ENCODE measurements at places on chromosomes 5 and 9. TPM values are rescaled to one million over a fixed set of nuclear protein-coding genes. Genes with fewer than 3 reads are reported as not detected.

DNA sequence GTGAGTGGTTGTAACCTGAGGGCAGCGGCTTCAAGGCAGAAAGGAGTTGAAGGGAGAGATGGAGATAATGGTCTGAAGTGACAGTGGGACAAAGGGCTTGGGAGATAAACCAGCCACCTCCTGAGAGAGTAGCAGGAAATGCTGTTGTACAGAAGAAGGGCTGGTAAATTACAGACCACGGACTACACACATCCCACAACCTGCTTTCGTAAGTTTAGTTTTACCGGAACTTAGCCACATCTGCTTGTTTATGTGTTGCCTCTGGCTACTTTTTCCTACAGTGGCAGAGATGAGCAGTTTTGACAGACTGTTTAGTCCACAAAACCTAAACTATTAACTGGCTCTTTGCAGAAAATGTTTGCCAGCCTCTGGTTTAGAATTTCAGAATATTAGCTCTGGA lies 269.5 kb downstream of the ARHGEF28 start:
- no peaks in the 10 kb centered on the region for H3K27me3 ChIP-seq
- no peaks in the 10 kb centered on the region for H3K36me3 ChIP-seq
- no peak overlapping the region for H3K4me3 ChIP-seq
- H3K4me1 ChIP-seq: no peaks in the 10 kb centered on the region

GRCh38 chr5:177399997-177400868 lies at the start of gene PFN3:
PFN3 (minus strand) TSS chr5:177400661; CDS start chr5:177400576, 85 bp downstream.
- peaks cover 9% of the 10 kb centered on the region for H3K4me1 ChIP-seq
- H3K36me3 ChIP-seq: no peaks in the 10 kb centered on the region
- no peak within 1 kb of the TSS for H3K4me3 ChIP-seq
- DNase-seq: no peak
- H3K27ac ChIP-seq: no peak within 1 kb of the TSS
- peaks cover 9% of the 10 kb centered on the region for H3K27me3 ChIP-seq

- H3K4me3 ChIP-seq: no peak overlapping the region
- H3K27me3 ChIP-seq: no peaks in the 10 kb centered on the region
- no peak overlapping the region for H3K27ac ChIP-seq
- no peaks in the 10 kb centered on the region for H3K36me3 ChIP-seq
- peaks cover 1% of the 10 kb centered on the region for H3K4me1 ChIP-seq
- no peak for DNase-seq
These were observed 18.3 kb downstream of the CCNJL start for GRCh38 chr5:160293901-160294561.

GRCh38 chr9:18905883-18906629 lies 127.0 kb downstream of the SAXO1 start:
- no peak for DNase-seq
- H3K4me1 ChIP-seq: no peaks in the 10 kb centered on the region
- no peak overlapping the region for H3K27ac ChIP-seq

DNA sequence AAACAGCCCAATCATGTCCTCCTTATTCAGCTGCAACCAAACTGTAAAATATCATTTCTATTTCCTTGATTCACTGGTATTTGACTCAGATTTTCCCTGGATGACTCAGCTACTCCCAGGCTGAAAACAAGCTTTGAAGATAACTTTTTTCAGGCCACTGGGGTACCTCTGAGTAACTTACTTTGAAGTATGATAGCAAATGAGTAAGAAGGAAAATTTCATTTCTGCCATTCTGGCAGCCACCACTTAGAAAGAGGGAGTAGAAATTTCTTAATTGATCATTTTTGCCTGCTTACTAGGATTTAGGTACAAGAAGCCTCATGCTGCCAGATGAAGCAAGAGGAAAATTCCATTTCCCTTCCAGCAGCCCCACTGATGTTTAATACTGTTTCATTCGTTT lies 247.4 kb downstream of the PRELID2 start:
- no peak for DNase-seq
- no peak overlapping the region for H3K27ac ChIP-seq
- H3K27me3 ChIP-seq: no peaks in the 10 kb centered on the region
- no peaks in the 10 kb centered on the region for H3K36me3 ChIP-seq
- H3K4me3 ChIP-seq: no peak overlapping the region

- H3K4me3 ChIP-seq: no peak overlapping the region
- no peak overlapping the region for H3K27ac ChIP-seq
- H3K27me3 ChIP-seq: no peaks in the 10 kb centered on the region
These were observed 103.3 kb upstream of the BOD1 start for GRCh38 chr5:173719731-173720082.

GRCh38 chr9:75588808-75589207 lies 301.7 kb upstream of the PCSK5 start:
- no peak overlapping the region for H3K4me3 ChIP-seq
- no peak for DNase-seq
- no peaks in the 10 kb centered on the region for H3K27me3 ChIP-seq
- H3K36me3 ChIP-seq: no peaks in the 10 kb centered on the region
- no peak overlapping the region for H3K27ac ChIP-seq
- H3K4me1 ChIP-seq: no peaks in the 10 kb centered on the region

DNA sequence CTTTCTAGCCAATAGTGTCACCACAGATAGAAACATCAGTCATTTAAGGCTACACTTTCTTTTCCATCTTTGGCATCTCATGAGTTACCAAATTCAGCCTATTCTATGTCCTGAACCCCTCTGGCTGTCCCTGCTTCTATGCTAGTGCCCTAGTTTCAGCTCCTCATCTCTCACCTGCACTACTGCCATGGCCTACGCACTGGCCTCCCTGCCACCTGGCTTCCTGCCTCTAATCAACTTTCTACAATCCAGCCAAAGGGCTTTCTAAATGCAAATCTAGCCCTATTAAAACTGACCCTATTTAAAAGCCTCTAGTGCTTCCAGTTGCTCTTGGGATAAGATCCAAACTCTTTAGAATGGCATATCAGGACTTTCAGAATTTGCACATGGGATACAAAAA lies 482.9 kb downstream of the TMEM38B start:
- no peak for DNase-seq
- H3K4me3 ChIP-seq: no peak overlapping the region
- H3K27me3 ChIP-seq: no peaks in the 10 kb centered on the region
- no peaks in the 10 kb centered on the region for H3K4me1 ChIP-seq
- H3K36me3 ChIP-seq: no peaks in the 10 kb centered on the region
- H3K27ac ChIP-seq: no peak overlapping the region

GRCh38 chr5:169723103-169723831 lies 86.2 kb downstream of the DOCK2 start:
- H3K27ac ChIP-seq: no peak overlapping the region
- no peaks in the 10 kb centered on the region for H3K4me1 ChIP-seq
- no peaks in the 10 kb centered on the region for H3K36me3 ChIP-seq
- no peak for DNase-seq

DNA sequence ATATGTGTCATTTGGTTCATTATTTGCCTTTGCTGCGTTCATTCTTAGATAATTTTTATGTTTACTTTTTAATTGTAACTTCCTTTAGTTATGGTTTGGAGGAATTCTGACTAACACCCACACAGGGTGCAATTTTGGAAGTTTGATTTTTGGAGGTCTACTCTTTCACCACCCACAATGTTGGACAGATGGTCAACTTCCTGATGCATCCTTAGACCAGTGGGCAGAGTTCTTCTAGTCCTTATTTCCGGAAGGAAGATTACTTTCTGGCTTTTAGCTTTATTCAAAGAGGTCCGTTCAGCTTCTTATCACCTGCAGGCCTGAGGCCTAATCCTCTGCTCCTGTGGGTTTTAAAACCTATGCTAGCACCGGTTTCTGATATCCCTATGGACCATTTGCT lies 126.7 kb downstream of the MTX3 start:
- H3K27ac ChIP-seq: no peak overlapping the region
- no peaks in the 10 kb centered on the region for H3K36me3 ChIP-seq
- no peak overlapping the region for H3K4me3 ChIP-seq
- DNase-seq: no peak

- no peak for DNase-seq
- H3K36me3 ChIP-seq: no peaks in the 10 kb centered on the region
- H3K27ac ChIP-seq: no peak overlapping the region
- no peak overlapping the region for H3K4me3 ChIP-seq
These were observed 110.7 kb downstream of the RPS23 start for GRCh38 chr5:82167372-82167935.

- no peaks in the 10 kb centered on the region for H3K27me3 ChIP-seq
- no peaks in the 10 kb centered on the region for H3K36me3 ChIP-seq
- H3K4me1 ChIP-seq: no peaks in the 10 kb centered on the region
- no peak for DNase-seq
- no peak overlapping the region for H3K27ac ChIP-seq
These were observed 364.4 kb downstream of the GADD45G start for GRCh38 chr9:89969156-89969675.

Gene PCAT7
- total RNA-seq: not detected

Gene SV2C
- total RNA-seq: 1.3 TPM

Gene C5orf58
- not detected for total RNA-seq

Gene GPR150
- not detected for total RNA-seq

Gene FAM169A
- total RNA-seq: 3.2 TPM

Gene SLCO6A1
- total RNA-seq: not detected

Gene EIF4E1B
- total RNA-seq: not detected

Gene NIPAL4
- total RNA-seq: not detected

Gene PAPPA
- 4.6 TPM for total RNA-seq

Gene PDCD1LG2
- 1.3 TPM for total RNA-seq
